ENCODE measurements at places on chromosomes 11 and 22. TPM values are rescaled to one million over a fixed set of nuclear protein-coding genes. Genes with fewer than 3 reads are reported as not detected.

Gene OR52I1
- total RNA-seq: not detected

Gene RBFOX2
- total RNA-seq: 0.45 TPM

Gene TMA7B
- total RNA-seq: 11.5 TPM

Gene CALCB
- total RNA-seq: 1.1 TPM

Gene MICAL2
- 101 TPM for total RNA-seq

Gene SLC22A25
- not detected for total RNA-seq

Gene PRR33
- total RNA-seq: not detected

Gene HMGXB4
- 24.1 TPM for total RNA-seq

Gene IL10RA
- 171 TPM for total RNA-seq

Gene OR56A1
- total RNA-seq: not detected

Gene ISX
- total RNA-seq: not detected

Gene SCGB2A2
- not detected for total RNA-seq

Gene MPPED1
- total RNA-seq: not detected

Gene API5
- total RNA-seq: 91.2 TPM

Gene OR52E6
- total RNA-seq: not detected

Gene EIF4G2
- 843 TPM for total RNA-seq

Gene MUC5AC
- total RNA-seq: not detected

Gene CCDC73
- total RNA-seq: not detected

Gene CENPM
- total RNA-seq: 10.8 TPM

Gene MS4A7
- 3.5 TPM for total RNA-seq

Gene TEX12
- 0.92 TPM for total RNA-seq

Gene SVIP
- total RNA-seq: 33.4 TPM

Gene POTEH
- total RNA-seq: not detected

Gene PRDM11
- total RNA-seq: 6.4 TPM

Gene KRTAP5-1
- not detected for total RNA-seq

Gene MEI1
- 69.0 TPM for total RNA-seq

Gene TCN1
- total RNA-seq: not detected

Gene OR8H3
- total RNA-seq: not detected

All from naive thymus-derived CD4-positive, alpha-beta T cell (primary cell).